ENCODE measurements at places on chromosomes 2 and 18. TPM values are rescaled to one million over a fixed set of nuclear protein-coding genes. Genes with fewer than 3 reads are reported as not detected.
A peak's percentile ranks its signal among the peaks of the same experiment; 100 is the strongest.

DNA sequence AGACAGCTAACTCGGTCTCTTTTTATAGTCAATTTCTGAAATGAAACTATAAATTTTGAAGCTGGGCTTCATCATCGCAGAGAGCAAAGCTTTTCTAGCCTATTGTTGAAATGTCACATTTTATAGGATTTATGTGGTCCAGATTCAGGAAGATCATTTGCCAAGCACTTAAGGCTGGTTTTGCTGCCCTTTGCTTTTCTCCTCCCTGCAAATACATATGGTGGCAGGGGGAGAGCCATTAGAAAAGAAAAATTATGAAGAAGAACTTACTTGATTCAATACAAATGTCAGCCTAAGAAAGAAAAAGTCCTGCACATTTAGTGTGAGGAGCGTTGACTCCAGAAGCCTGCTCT is 206.9 kb upstream of the NRP2 start:
- DNase-seq = no peak

GRCh38 chr2:68837164-68837860 is 33.9 kb downstream of the BMP10 start:
- DNase-seq = no peak

DNA sequence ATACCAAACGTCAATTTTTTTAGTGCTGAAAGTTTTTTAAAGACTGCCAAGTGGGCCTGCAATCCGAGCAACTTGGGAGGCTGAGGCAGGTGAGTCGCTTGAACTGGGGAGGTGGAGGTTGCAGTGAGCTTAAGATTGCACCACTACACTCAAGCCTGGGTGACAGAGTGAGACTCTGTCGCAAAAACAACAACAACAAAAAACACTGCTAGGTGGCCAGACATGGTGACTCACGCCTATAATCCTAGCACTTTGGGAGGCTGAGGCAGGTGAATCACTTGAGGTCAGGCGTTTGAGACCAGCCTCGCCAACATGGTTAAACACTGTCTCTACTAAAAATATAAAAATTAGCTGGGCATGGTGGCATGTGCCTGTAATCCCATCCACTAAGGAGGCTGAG is 202.8 kb upstream of the COPS8 start:
- no peak for DNase-seq

DNA sequence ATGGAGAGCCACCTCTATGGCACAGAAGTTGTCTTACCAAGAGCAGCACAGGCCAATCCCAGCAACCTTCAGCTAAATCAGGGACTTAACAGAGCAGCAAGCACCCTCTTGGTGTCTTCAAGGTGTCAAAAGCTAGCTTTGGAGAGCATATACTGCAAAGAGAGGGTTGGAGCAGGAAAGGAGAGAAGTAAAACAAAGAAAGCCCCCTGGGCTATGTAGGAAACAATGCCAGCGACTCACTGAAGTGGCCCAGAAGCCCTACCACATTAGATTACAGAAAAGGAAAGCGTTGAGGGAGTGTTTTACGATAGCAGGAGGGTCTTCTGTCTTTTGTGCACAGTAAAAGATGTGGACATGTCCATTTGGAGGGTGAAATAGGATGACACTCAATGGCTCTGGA is 233.4 kb downstream of the MREG start:
- DNase-seq = no peak

- peak; percentile 47 for DNase-seq
Observed at GRCh38 chr2:105188343-105188742, 53.2 kb upstream of the GPR45 start.

GRCh38 chr2:23584054-23584745 is 199.2 kb downstream of the KLHL29 start:
- DNase-seq = no peak

GRCh38 chr2:172084645-172085459 is 455 bp upstream of the DLX1 start:
- peak; percentile 91 for DNase-seq

DNA sequence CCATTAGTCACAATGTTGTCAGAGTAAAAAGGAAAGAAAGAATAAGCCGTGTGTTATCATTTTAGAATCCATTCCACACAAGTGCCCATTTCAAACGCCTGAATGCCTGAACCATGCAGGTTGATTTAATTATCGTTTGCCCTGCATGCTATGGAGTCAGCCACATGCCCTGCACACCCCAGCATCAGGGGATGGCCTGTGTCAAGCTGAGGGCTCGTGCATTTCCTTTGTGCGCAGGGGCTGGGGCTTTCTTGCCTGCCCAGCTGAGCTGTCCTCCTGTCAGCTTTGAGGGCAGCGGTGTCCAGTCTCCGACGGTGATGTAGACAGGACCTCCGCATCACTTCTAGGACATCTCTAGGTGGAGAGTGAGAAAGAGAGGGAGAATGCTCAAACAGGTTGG is 200.4 kb downstream of the TSN start:
- DNase-seq = no peak

DNA sequence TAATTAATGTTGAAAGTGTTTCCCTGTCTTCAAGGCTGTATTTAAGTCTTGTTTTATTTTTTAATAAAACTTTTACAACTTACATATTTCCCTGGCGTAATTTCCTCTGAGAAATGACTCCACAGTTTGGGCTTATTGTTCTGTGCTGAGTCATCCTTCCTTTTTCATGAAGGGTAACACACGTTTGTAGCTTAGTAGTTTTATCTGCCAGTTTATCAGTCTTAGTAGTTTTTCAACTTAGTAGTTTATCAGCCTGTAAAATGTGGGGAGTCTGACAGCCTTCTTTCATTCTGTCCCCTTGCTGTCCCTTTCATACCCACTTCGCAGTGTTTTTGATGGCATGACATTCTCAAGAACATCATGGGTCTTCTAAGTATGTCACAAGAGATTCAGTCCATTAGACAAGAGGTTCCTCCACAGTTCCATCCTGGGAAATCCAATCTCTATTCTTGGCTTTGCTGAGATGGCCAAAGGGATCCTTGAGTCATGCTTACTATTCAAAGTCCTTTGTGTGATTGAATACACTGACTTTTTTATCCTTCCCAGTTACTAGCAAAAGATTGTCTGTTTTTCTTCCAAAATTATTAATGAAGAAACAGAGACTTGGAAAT is 60.0 kb upstream of the SGPP2 start:
- no peak for DNase-seq

GRCh38 chr2:28626891-28627421 is 124.7 kb upstream of the PPP1CB start:
- DNase-seq = peak; percentile 95

DNA sequence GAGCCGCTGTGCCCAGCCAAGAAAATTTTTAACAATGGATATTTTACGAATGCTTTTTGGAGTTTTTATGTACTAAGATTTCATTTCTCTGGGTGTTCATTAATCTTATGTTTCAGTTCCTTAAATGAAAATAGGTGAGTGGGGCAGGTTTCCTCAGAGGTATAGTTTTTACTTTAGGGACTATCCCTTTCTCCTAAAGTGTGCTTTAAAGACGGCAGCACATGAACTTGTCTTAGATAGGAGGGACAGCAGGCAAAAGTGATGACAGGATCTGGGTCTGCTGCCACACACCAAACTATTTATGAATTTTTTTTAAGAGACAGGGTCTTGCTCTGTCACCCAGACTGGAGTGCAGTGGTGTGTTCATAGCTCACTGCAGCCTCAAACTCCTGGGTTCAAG is 8.0 kb upstream of the REL start:
- DNase-seq = no peak

- no peak for DNase-seq
Observed at GRCh38 chr2:60652832-60653340, 99.4 kb upstream of the BCL11A start.

GRCh38 chr2:41782306-41783158 is 265.3 kb upstream of the PKDCC start:
- no peak for DNase-seq

DNA sequence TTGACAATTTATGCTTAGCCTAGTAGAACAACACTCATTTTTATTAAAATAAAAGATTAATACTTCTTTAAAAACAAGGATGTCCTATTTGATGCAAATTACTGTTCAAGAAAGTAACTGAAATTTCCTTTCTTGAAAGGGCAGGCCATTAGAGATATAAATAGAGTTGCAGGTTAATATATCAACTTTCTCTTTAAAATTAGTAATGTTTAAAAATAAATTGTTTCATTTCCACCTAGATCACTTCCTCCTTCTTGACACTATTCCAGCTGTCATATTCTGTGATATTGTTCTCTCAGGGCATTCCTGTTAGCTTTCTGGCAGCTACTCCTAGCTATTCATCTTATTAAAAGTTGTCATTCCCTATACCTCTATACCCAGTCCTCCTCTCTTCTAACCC is 357.9 kb upstream of the NRP2 start:
- no peak for DNase-seq

DNA sequence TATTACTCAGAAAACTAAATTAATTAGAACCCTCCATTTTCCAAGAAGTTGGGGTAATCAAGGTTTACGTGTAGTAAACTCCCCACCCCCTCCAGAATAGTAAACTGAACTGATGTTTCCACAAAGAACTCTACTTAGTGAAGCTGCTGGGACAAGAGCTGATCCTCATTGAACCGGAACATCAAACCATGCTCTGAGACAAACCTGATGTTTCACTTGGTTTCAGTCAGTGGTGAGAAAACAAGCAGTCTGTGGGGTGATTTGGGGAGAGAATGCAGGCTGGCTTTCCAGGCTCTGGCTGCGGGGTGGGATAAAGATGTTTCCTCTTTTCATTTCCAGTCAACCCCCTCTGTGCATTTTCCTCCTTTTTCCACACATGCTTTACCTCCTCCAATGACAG is 38.2 kb downstream of the CELF4 start:
- no peak for DNase-seq

DNA sequence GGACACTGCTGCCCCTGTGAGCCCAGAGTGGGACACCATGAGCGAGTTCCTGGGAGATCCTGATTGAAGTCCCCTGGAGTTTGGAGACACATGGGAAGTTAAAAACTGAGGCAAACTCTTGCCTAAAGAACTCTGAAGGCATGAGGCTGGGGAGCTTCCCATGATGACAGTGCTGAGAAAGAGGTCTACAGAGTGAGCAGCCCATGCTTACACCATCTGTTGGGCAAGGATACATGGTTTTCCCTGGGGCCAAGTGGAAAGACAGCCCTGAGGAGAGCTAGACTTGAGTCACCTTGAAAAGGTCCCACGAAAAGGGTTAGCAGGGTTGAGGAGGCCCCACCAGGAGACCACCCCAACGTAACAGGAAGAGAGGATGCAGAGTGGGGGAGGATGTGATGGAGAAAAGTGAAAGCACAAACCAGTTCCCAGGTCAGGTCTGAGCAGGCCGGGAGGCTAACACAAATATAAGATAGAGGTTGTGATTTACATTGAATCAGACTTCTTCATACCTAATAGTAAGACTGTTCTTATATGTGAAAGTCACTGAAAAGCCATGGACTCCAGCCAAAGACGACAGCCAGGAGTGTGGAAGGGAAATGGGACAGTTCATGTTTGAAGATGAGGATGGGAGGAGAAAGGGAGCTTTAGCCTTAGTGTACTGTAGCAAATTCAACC is 13.5 kb upstream of the FEZ2 start:
- peak; percentile 77 for DNase-seq

GRCh38 chr2:131400849-131401248 is 36.9 kb upstream of the RAB6D start:
- peak; percentile 74 for DNase-seq

DNA sequence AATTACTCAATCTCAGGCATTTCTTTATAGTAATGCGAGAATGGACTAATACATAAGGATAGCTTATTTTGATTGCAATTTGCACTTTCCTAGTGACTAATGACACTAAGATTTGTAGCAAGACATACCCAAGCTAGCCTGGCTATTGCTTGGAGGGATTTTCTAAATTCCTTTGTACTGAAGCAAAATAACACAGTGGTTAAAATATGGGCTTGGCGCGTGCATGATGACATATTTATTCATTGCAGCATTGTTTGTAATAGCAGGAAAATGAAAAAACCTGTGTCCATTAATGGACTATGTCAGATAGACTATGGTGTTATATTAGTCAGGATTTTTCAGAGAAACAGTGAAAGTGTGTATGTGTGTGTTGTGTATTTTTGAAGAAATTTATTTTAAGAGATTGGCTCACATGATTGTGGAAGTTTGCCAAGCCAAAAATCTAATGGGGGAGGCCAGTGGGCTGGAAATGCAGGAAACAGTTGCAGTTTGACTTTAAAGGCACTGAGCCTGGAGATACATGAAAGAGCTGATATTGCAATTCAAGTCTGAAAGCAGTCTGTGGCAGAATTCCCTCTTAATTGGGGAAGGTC is 16.7 kb upstream of the LAPTM4A start:
- DNase-seq = no peak

DNA sequence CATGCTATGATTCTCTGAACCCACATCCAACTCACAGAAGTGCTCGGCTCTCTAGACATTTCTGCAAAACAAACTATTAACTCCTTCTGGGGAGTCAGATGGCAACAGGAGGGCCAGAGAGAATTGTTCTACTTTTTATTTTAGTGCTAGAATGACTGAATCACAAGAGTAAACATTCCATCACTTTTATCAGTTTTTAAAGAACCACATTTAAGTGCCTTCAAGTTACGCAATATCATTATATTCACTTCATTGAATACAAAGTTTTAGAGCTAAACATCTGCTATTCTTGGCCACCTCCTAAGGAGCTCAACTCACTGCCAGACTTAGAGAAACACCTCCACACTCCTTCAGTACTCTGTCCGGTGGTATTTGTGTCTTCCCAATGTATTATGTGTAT is 22.4 kb downstream of the B4GALT6 start:
- no peak for DNase-seq

DNA sequence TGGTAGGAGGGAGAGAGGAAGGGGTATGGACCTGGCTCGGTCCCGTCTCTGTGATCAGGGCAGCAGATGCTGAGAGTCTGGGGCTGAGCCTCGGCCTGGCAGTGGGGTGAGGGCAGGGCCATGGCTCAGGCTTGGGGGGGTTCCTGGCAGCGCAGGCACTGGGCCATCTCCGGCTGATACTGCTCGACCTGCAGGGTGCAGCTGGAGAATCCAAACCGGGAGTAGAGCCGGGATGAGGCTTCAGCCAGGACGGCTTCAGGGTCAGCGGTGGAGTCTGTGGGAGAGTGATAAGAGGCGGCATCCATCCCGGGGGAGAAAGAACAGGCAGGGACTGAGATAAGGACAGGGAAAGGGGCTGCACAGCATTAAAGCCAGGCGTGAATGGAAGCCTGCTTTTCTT is 7.7 kb downstream of the SLC30A3 start:
- DNase-seq = no peak

The LINC00305 gene
- not detected for total RNA-seq

The HNMT gene
- total RNA-seq = 19.8 TPM

The APOB gene
- 2.3 TPM for total RNA-seq

The MAP3K19 gene
- not detected for total RNA-seq

The UPP2 gene
- not detected for total RNA-seq

The SFTPB gene
- 119 TPM for total RNA-seq

The SGPP2 gene
- total RNA-seq = 0.32 TPM

The ZNF532 gene
- total RNA-seq = 65.9 TPM

The ANTXR1 gene
- total RNA-seq = 98.0 TPM

The CTLA4 gene
- total RNA-seq = 0.33 TPM

The SPATA3 gene
- not detected for total RNA-seq

The FSHR gene
- total RNA-seq = not detected

The PTPN4 gene
- total RNA-seq = 22.0 TPM

The C2orf66 gene
- total RNA-seq = not detected

The CXCR1 gene
- total RNA-seq = not detected

Data from esophagus muscularis mucosa (tissue), 4 donors.